ENCODE measurements at places on chromosomes 12 and 14.
A peak's percentile ranks its signal among the peaks of the same experiment; 100 is the strongest.

- no peak for DNase-seq
Measured at GRCh38 chr12:123041042-123041531, 60.6 kb downstream of the ARL6IP4 start.

DNA sequence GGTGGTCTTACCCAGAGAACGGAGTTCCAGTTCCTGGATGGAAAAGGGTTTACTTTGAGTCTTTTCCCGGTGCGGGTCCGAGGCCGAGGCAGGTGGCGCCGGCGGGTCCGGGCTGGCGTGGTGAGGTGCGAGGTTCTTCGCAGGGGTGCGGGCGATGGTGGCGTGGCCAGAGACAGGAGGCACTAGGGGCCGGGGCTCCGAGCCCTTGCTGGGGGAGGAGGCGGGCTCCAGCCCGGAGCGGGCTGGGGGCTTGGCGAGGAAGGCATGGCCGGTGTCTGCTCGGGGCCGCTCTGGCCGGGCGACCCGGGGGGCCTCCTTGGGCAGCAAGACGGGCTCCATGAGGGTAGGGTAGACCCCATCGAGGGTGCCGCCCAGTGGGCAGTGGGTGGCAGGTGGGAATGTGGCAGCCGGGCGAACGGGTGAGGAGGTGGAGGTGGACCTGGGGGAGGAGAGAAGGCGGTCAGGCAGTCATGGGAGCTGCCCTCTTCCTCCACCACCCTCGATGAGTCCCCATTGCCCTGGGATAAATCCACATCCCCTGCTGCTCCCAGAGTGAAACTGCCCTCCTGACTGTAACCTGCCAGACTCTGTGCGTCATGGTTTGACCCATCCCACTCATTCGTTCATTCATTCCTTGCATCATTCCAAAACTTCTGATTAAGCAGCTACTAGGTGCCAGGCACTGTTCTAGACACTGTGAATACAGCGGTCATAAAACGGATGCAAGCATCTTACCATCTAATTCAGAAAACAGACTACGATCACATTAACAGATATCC is 42.0 kb downstream of the RFLNA start:
- no peak for DNase-seq

DNA sequence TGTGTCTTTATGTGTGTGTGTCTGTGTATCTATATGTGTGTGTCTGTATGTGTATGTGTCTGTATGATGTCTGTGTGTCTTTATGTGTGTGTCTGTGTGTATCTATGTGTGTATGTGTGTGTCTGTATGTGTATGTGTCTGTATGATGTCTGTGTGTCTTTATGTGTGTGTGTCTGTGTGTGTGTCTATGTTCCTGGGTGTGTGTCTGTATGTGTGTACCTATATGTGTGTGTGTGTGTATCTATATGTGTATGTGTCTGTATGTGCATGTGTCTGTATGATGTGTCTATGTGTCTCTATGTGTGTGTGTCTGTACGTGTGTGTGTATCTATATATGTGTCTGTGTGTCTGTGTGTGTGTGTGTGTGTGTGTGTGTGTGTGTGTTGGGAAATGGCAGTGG is 19.0 kb upstream of the CD9 start:
- DNase-seq: no peak

- no peak for DNase-seq
Measured at GRCh38 chr12:57470970-57471656, 8.6 kb downstream of the ARHGAP9 start.

GRCh38 chr12:125028106-125028505 is 34.7 kb downstream of the BRI3BP start:
- no peak for DNase-seq

DNA sequence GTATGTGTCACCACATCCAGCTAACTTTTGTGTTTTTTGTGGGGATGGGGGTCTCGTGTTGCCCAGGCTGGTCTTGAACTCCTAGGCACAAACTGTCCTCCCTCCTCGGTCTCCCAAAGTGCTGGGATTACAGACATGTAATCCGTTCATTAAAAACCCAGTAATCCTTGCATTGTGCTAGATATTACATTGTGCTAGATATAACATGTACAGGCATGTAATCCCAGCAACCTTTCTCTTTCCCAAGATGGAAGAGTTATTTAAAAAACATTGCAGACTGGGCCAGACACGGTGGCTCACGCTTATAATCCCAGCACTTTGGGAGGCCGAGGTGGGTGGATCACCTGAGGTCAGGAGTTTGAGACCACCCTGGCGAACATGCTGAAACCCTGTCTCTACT is 19.7 kb downstream of the ELK3 start:
- DNase-seq: no peak

DNA sequence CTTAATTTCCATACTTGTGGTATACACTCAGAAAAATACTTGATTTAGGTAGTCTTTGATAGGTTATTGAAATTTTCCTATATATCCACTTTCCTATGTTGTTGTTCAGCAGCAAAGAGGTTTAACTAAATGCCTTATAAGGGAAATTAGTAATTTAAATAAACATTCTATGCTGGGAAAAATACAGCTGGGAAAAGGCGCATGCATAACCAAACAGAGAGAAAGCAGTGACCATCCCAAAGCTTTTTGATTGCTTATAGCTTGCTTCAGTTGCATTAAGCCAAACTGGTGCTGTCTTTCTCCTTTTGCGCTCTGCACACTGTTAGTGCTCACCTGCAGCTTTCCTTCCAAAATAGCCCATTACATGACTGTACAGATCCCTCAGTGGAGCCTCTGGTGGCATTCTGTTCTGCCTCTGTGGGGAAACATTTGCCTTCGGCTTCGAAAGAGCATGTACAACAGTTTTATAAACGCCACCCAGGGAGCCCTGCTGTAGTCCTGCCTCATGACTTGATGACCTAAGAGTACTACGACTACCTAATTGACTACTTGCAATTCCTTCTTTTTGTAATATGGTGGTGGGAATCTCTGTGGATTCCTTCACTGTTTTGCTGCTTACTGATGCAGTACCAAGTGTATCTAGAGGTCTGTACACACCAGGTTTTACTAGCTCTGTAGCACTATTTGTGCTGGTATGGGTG is 120.8 kb downstream of the RALGAPA1 start:
- no peak for DNase-seq

DNA sequence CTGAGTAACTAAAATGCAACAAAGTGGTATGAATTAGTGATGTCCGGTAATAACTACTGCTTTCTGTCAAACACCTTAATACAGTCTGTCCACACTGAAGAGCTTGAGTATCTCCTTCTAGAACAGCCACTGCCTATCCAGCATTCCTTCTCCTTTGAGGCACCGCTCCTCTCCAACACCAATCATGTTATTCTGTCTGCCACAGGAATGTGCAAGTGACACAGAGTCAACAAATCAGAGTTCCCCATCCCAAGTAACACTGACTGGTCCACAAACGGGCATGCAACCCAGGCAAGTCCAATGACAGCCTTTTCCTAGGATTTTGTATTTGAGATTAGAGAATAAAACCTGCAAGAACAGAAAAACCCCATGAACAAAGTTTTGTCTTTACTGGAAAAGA is 3.8 kb downstream of the GXYLT1 start:
- no peak for DNase-seq

DNA sequence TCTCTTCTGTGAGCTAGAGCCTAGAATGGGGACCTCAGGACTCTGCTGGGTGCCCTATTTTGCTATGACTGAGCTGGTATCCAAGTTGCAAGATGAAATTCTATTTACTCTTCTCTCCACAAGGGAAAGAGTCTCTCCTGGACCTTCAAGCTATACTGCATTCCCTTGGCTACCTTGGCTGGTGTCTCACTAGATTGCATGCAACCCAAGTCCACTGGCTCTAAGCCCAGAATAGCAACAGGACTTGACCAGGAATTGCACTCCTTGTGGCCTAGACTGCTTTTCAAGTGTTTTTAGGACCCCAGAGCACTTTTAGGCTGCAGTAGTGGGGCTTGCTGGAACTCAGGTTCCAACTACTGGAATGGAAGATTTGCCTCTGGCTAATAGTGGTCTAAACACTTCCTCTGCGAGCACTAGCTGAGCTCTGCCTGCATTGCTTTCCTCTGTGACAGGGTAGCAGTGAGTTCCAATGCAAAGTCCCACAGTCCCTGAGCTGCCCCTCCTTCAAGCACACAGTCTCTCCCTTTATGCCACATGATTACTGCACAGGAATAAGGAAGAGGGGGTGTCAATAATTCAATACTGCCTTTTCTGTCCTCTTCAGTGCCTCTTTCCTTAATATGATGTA is 1009.1 kb upstream of the FLRT2 start:
- no peak for DNase-seq

DNA sequence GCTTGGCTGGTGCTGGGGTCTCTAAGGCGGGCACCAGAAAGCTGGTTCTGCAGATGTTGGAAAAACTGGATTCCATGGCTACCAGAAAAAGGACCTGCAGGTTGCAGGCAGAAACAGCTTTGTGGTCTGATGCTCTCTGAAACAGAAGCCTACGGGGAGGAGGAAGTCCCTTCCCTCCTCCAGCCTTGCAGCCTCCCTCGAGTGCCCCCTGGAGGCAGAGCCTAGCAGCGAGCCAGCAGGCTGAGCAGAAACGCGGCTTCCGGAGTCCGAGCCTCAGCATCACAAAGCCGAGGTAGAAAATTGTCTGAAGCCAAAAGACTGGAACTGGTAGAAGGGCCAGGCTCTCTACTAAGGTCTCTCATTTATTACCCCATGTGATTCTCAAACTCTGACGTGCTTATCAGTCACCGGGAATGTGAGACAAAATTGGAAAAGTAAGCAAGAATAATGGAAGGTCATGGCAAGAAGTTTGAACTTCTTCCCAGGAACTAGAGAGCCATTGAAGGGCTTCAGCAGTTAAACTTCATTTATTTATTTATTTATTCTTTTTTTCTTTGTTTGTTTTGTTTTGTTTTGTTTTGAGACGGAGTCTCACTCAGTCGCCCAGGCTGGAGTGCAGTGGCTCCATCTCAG is 82.2 kb upstream of the CPSF6 start:
- DNase-seq: peak; percentile 82

DNA sequence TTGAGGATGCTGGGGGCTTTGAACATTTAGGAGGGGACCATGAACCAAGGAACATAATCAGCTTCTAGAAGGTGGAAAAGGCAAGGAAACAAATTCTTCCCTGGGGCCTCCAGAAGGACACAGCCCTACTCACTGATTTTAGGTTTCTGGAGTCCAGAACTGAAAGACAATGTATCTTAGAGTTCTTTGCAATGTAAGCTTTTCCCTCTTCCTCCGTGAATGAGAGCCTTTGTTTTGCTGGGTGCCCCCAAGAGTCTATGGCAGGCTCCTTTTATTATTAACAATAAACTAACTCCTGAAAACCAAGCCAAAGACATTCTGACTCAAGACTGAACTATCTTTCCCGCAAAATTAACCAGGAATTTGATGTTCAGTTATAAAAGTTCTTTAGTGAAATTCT is 204.1 kb downstream of the STXBP6 start:
- DNase-seq: no peak

DNA sequence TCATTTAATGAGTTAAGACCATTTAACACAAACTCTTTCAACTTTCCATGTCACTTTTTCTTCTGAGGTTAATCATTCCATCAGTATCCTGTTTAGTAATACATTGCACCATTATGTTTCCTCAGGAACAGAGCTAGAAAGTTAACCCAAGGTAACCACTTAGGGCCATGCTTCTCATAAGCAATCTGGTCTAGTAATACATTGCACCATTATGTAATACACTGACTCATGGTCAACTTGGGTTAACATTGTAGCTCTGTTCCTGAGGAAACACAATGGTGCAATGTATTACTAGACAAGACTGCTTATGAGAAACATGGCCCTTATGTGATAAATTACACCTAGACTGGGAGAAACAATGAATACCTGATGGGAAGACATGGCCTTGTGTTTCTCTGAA is 21.7 kb downstream of the ERH start:
- no peak for DNase-seq

- no peak for DNase-seq
Measured at GRCh38 chr12:1741154-1741949, 50.5 kb downstream of the ADIPOR2 start.

DNA sequence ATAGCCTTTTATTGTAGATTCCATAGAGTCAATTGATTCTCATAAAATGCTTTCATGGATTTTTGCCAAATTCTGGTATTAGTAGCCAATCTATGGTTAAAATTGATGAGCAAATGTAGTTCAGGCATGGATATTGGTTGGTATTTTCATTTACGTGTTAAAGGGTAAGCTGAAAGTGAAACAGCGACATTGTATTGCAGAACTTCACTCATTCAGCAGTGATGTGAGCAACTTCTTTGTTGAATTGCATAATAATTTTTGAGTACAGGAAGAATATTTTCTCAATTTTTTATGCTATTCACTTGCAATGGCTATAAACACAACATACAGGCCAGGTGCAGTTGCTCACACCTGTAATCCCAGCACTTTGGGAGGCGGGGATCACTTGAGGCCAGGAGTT is 24.2 kb upstream of the FAM222A start:
- DNase-seq: no peak

GRCh38 chr14:58992935-58993334 is 195.5 kb upstream of the DAAM1 start:
- DNase-seq: no peak

DNA sequence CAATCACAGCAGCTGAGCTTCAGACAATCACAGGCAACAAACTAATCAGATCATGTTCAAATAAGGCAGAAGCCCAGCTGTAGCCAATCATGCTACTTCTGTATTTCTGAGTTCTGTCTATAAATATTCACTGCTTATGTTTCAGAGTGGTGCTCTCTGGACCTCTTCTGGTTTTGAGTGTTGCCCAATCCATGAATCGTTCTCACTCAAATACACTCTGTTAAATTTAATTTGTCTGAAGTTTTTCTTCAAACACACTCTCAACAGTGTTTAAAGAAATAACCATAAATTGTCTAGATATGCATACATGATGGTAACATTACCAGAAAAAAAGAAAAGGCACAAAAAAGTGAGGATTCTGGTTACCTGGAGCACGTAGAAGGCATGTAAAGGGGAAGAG is 77.9 kb upstream of the BBS10 start:
- no peak for DNase-seq

GRCh38 chr14:78403278-78403815 is 233.2 kb downstream of the NRXN3 start:
- no peak for DNase-seq

GRCh38 chr14:60348211-60348610 is 99.2 kb downstream of the PPM1A start:
- no peak for DNase-seq

- DNase-seq: no peak
Measured at GRCh38 chr12:40559865-40560264, 132.4 kb upstream of the CNTN1 start.

GRCh38 chr14:77599889-77600288 is 16.5 kb downstream of the SPTLC2 start:
- DNase-seq: no peak

GRCh38 chr14:94970941-94971730 is 186.2 kb downstream of the DICER1 start:
- DNase-seq: no peak

GRCh38 chr12:121678716-121679300 is 9.4 kb upstream of the MORN3 start:
- DNase-seq: no peak

DNA sequence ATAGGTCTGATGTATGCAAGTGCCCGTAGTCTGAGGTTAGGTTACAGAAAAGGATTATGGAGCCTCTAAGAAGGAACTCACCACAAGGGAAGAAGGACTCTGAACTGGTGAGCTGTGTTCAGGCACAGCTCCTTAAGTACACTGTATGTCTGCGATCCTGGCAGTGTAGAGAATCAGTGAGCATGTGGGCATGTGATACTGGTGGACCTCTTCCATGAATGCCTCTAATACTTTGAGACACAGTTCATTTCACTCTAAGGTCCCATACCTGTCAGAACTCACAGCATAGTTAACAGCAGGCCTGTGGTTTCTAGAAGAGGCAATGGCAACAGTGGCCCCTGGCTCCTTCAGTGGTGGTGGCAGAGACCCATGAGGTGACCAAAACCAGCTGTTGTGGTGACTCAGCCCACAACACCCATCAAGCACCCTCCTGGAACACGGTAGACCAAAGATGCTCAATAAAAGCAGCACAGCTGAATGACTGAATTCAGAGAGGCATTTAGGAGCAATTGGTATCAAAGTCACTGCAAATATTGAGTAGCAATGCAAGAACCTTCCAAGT is 6.9 kb upstream of the OR6J1 start:
- no peak for DNase-seq
